ENCODE measurements at places on chromosomes 3 and 15.

DNA sequence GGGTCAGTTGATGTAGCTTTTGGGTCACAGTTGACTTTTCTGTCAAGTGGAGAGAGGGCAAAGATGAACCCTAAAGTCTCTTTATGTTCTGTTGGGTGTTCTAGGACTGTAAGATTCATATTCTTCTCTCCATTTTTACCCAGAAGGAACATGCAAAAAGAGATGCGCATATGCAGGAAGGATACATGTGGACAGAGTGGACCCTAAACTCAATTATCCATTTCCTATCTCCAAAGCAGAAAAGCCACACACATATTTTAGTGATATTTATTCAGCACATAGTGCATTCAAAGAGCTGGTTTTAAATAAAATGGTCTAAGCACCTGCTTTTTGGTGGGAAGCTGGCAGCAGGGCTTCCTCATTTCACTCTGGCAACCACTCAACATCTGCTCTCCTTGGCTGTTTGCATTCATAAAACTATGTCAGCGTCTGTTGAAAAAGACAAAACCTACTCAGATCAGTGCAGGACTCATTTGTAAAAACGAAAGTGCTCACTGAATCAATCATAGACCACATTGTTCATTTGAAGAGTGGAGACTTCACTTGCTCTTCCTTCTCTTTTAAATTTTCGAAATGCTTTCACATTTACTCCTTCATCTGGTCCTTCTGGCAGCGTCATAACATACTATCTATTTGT lies 96.6 kb downstream of the SEMA6D start:
- DNase-seq: no peak

DNA sequence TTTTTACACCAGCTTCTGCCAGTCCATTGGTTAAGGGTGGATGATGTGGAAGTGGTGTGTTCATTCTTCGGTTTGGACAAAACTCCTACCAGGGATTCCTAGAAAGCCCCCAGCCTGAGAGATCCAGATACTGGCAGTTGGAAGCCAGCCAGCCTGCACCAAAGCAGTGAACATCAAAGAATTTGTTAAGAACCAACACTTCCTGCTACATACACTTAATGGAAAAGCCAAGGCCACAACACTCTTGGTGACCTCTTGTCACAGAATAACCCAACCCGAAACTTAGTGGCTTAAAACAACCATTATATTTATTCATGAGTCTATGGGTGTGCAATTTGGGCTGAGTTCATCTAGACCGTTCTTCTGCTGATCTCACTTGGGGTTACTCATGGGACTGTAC lies 42.9 kb upstream of the ADAMTS9 start:
- no peak for DNase-seq

- DNase-seq: no peak
These were observed 92.8 kb downstream of the SV2B start for GRCh38 chr15:91192690-91193377.

- DNase-seq: no peak
These were observed 42.4 kb downstream of the FBN1 start for GRCh38 chr15:48603123-48603500.

- no peak for DNase-seq
These were observed 1.1 kb downstream of the GORASP1 start for GRCh38 chr3:39106281-39106811.

All from NCI-H1436 treated with DMSO at 0.1 percent for 48 hours (cell line).